ENCODE measurements at places on chromosomes 1 and 21.

GRCh38 chr1:173206816-173207568, at the start of gene TNFSF4:
TNFSF4 (minus strand) TSS chr1:173207331; CDS start chr1:173207176, 155 bp downstream.
- no peak for DNase-seq

GRCh38 chr1:52119301-52120079, 22.4 kb upstream of the ZFYVE9 start:
- DNase-seq = no peak

DNA sequence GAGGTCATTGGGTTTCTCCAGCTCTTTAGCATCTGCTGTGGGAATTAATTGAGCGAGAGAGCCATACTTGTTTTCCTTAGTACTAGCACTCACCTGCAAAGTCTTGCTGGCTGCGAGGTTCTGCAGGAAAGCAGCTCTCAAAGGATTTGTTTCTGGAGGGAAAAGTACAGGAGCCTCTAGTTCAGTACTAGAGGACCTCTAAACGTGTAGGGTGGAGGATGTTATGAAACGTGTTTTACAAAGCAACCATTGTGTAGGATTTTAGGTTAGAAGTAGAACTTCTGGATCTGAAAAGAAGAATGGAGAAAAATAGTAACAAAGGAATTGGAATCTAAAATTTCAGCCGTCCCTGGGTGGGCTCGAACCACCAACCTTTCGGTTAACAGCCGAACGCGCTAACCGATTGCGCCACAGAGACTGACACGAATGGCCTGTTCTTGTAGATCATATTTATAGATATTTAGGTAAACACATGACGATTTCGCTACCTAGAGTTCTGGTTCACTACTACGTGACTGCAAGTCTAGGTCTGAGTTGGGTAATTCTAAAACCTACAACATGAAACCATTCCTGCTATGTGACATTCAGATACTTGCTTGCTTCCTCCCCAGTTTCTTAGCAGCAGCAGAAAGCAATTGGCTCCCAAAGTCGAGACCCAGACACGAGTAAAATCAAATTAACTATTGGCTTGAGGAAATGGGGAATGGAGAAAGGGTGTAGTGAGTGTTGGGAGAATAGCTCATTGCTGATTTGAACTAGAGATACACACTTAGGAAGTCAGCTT, 60.2 kb upstream of the CFAP126 start:
- no peak for DNase-seq

DNA sequence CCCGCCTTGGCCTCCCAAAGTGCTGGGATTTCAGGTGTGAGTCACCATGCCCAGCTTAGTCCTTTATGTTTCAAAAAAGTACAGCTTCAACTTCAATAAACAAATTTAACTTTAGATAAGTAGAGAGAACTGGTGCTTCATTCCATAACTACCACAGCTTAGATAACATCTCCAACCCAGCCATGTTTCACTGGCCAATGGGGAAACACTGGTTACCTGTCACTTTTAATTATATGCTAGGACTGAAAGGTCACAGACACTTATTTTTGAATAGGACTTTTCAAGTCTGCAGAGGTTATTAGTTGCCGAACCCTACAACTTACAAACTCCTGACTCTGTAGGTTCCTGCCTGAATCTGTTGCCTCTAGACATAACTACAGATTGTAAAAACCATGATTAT, 56.5 kb upstream of the ST6GALNAC3 start:
- no peak for DNase-seq

GRCh38 chr1:42209526-42210251, 45.1 kb upstream of the GUCA2A start:
- no peak for DNase-seq
